ENCODE measurements at places on chromosomes 1 and 21.

GRCh38 chr1:197814306-197814705, 39.0 kb upstream of the DENND1B start:
- no peak for DNase-seq

DNA sequence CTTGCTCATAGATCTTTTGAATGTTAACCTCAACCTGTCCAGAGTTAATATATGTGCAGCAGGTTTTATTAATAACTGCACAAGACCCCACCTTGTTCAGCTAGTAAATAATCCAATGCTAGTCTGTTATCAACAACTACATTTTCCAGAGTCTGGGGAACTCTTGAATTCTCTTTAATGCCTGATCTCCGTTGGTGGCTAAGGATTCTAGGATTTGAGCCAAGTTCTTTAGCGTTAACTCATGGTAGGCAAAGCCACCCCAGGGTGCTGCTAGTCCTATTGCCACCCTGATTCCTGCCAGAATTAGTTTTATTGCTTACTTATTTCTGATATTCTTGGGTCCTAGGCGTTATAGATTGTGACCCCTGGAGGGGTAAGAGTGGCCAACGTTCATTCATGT, 12.8 kb downstream of the BACE2 start:
- DNase-seq, result no peak

- no peak for DNase-seq
Observed at GRCh38 chr21:14673649-14674048, 127.5 kb upstream of the SAMSN1 start.

DNA sequence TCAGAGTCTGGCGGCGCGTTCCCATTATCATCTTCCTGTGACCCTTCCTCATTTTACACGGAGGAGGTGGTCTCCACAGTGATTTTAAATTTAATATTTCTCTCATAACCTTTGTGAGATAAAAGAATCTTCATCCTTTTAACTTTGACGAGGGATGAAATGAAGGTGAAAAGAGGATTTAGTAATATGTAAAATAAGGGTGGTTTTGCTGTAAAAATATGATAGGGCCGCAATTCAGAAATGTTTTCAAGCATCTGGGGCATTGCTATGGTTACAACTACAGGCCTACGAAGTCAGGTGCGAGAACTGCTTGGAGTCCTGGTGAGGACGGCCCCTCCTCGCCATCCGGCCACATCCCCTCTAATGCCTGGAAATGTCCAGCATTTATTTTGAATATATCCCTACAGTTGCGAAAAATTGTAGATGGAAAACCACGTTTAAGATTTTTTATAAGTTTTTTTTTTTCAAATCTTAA, 422 bp upstream of the RSBN1 start:
- no peak for DNase-seq

DNA sequence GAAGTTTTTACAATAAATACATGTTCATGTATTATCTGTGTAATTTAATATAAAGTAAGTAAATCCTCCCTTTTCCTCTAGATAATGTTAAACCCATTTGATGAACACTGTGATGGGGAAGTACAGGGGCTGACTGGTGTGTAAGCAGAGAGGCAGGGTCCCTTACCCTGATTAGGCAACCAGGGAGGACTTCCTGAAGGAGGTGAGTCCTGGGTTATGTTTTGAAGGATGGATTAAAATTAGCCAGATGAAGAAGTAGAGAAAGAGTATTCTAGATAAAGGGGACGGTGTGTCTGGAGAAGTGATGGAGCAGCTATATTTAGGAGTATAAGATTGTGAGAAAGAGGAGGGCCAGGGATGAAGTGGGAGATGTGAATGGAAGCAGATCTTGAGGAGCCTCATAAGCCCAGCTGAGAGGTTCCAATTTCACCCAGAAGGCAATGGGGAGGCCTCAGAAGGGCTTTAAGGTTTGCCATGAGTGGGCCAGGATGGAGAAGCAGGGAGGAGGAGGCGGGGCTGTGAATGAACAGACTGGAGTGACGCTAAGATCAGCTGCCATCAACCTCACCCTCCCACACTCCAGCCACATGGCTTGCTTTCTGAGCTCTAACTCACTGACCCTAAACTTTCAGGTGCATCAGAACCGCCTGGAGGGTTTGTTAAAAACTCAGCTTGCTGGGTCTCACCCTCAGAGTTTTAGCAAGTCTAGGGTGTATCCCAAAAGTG, 30.9 kb upstream of the ID3 start:
- peak; percentile 47 for DNase-seq

DNA sequence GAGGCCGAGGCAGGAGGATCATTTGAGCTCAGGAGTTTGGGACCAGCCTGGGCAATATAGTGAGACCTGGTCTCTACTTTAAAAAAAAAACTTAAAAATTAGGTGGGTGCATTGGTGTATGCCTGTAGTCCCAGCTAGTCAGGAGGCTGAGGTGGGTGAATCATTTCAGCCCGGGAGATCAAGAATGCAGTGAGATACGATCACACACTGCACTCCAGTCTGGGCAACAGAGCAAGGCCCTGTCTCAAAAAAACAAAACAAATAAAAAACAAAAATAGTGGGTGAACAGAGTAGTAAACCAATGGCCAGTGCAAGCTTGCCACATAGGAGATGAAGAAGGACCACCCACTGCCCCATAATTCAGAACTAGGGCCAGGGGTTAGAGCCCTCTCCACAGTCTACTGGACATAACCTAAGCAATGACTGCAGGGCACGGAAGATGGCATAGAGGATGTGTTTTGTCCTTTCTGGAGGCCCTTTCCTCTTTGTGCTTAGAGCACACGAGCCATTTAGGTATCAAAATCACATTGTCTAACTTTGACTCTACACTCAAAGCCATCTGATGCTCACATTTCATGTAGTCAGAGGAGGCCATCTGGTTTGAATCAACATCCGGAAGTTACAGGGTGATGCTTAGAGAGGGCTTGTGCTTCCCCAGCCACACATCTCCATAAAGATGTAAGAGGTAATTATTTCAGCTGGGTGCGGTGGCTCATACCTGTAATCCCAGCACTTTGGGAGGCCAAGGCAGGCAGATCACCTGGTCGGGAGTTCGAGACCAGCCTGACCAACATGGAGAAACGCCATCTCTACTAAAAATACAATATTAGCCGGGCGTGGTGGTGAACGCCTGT, 12.6 kb downstream of the CD2 start:
- DNase-seq, result no peak

GRCh38 chr1:205598841-205599668, 32.8 kb downstream of the ELK4 start:
- DNase-seq, result no peak

GRCh38 chr1:204894031-204894430, 23.4 kb downstream of the NFASC start:
- no peak for DNase-seq

DNA sequence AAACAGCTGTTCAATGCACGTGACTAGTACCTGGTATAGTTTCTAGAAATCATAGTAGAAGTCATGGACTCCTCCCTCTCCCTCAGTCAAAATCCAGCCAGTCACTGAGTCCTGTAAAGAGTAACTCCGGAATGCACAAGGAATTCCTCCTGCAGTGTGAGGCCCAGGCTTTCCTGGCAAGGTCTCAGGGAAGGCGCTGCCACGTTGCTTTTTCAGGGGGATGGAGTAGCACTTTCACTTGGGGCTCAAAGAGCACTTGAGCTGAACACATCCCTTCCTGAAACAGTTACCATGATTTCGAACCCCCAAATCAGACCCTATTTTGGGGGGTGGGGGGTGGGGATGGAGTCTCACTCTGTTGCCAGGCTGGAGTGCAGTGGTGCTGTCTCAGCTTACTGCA, 26.4 kb upstream of the LRRC8D start:
- DNase-seq, result no peak

- no peak for DNase-seq
Observed at GRCh38 chr21:37119421-37120218, 46.6 kb downstream of the TTC3 start.

GRCh38 chr1:204203206-204203767, 7.0 kb upstream of the KISS1 start:
- no peak for DNase-seq

GRCh38 chr21:29909571-29909970, 30.2 kb downstream of the GRIK1 start:
- DNase-seq, result no peak

DNA sequence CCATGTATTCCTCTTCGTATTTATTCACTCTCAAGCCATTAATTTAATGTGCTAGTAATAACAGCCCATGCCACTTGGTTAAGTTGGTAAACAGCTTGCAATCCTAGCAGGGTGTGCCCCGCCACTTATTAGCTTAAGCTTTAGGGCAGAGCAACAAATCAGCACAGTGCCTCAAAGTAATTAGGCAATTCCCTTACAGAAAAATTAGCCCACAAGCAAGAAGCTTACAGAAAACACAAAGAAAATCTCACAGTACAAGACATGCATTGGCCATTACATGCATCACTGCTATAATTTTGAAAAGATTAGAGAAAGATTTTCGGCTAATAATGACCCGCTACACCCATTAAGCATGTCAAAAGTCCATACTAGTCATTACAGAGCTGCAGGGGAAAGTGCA, 47.6 kb downstream of the TGFB2 start:
- no peak for DNase-seq

GRCh38 chr1:154474802-154475201, 27.2 kb upstream of the TDRD10 start:
- DNase-seq, result peak; percentile 77

- no peak for DNase-seq
Observed at GRCh38 chr21:28822486-28823335, 170.0 kb downstream of the LTN1 start.

GRCh38 chr1:64838486-64838885, 93.6 kb downstream of the RAVER2 start:
- DNase-seq, result no peak

GRCh38 chr1:82690411-82690810, 889.7 kb downstream of the ADGRL2 start:
- no peak for DNase-seq

DNA sequence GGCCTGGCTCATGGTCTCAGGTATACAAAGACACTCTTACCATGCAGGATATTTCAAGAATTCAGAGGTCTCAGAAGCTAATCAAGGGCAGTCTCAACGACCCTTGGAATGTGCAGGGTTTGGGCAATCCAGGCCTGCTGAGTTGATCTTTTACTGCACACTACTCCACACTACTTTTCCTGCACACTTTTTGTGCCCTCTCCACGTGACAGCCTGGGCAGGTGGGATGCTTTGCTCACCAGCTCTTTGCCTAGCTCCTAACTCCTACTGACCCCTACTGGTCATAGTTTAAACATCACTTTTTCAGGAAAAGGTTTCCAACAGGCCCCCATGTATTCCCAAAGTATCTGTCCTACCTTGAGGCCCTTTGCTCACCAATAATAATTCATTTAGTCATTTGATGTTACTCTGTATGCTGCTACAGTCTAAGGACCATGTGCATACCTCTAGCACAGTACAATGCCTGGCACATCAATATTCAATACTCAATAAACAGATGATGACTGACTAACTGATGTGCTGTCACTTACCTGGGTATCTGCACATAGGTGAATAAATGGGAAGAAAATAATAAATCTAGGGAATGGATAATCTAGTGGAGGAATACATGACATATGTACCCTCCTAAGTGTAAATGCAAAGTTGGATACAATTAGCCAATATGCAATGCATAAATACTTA, 9.6 kb downstream of the DUSP23 start:
- peak; percentile 51 for DNase-seq

GRCh38 chr21:46098303-46099141, 610 bp downstream of the COL6A2 start:
- DNase-seq, result no peak

- no peak for DNase-seq
Observed at GRCh38 chr21:42264245-42265195, 45.6 kb downstream of the ABCG1 start.

GRCh38 chr1:17852383-17852782, 97.2 kb downstream of the ACTL8 start:
- DNase-seq, result no peak

GRCh38 chr1:32341971-32342370, 5.9 kb upstream of the MARCKSL1 start:
- DNase-seq, result peak; percentile 67

DNA sequence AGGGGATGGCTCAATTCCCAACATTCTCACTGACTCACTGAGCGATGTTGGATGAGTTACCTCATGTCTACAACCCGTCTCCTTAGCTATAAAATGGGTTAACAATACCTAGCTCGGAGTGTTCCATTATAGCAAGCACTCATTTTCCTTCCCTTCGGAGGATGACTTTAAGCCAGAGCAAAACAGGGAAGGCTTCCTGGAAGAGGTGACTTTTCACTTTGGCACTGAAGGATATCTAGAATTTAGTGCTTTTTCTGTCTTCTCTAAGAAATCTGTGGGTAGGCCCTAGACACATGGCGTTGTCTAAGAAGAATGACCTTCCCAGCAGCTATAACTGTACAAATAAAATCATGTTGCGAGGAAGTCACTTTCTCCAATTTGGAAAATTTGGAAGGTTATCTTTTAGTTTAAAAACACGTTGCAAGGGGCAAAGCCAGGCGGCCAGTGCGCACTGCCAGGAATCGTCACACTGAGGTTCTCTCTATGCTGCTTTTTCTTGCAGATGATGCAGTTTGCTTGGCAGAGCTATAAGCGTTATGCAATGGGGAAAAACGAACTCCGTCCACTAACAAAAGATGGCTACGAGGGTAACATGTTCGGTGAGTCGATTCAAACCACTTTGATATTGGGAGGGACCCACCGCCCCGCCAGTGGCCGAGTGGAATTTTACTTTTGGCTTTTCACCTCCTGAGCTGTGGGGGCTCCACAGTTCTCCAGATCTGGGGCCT, 69.5 kb downstream of the MAN1C1 start:
- DNase-seq, result no peak

GRCh38 chr1:25642574-25643108, 26.1 kb downstream of the MAN1C1 start:
- no peak for DNase-seq

GRCh38 chr1:3159996-3160395, 91.0 kb downstream of the PRDM16 start:
- no peak for DNase-seq

- no peak for DNase-seq
Observed at GRCh38 chr1:202659974-202660373, 50.3 kb downstream of the SYT2 start.

- no peak for DNase-seq
Observed at GRCh38 chr1:3219791-3220467, 150.9 kb downstream of the PRDM16 start.

GRCh38 chr1:40204856-40205255, 42.9 kb upstream of the TMCO2 start:
- DNase-seq, result peak; percentile 42

- DNase-seq, result no peak
Observed at GRCh38 chr1:202798792-202799331, 9.4 kb downstream of the KDM5B start.

- no peak for DNase-seq
Observed at GRCh38 chr1:243346468-243346867, 90.6 kb downstream of the SDCCAG8 start.

Measured in suppressor macrophage treated with lipopolysaccharide for 1 hour (primary cell).